ENCODE measurements at places on chromosomes 1 and 21.

- no peak for DNase-seq
Measured at GRCh38 chr1:205663286-205663936, 16.9 kb downstream of the SLC45A3 start.

GRCh38 chr1:163291461-163291860 is 30.3 kb upstream of the NUF2 start:
- DNase-seq: no peak

DNA sequence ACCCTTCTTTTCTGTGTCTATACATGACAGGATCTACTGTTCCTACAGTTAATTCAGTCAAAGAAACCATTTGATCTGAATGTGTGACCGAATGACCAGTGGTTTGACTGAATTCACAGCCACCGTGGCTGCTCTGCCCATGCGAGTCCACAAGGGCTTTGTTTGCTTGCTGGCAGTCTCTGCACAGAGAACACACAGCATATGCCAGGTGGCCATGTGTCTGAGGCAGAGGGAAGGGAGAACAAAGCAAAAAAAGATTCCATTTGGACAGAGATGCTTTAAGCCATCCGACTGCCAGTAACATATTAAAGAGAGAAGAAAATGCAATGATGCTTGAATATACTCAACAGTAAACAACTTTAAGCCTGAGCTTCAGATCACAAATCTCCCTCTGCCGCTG is 737.8 kb upstream of the CXADR start:
- DNase-seq: no peak

- DNase-seq: no peak
Measured at GRCh38 chr1:111422546-111423391, 4.8 kb downstream of the OVGP1 start.

GRCh38 chr1:115090540-115090939 is 1.2 kb upstream of the TSPAN2 start:
- DNase-seq: no peak

DNA sequence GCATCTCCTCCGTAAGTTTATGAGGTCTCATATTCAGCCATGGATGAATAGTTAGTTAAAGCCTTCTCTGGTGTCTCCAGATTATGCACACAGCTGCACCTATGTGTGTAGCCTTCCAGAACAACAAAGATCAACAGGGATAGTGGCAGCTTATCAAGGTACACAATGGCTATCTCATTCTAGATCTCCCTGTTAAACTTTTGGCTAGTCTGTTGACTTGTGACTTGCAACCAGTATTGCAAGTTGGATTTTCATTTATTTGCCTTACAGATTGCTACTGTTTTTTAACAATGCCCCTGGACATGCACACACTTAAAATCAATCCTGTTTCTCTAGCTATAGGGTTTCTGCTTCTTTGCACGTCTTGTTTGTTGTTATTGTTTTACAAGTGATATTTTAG is 363.2 kb downstream of the OMA1 start:
- no peak for DNase-seq

DNA sequence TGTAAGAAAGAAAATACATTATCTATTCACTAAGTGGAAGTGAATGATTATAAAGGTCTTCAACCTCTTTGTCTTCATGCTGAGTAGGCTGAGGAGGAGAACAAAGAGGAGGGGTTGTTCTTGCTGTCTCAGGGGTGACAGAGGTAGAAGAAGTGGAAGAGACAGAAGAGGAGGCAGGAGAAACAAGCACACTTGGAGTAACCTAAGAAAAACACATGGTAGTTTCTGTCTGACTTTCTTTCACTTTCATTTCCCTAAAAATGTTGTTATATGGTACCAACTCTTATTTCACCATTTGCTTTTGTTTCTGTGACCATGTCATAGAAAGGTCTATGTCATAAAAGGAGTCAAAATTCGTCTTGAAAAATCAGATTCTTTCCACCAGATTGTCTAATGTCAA is 696.6 kb upstream of the BRINP3 start:
- DNase-seq: no peak

GRCh38 chr1:5504364-5504740 is 487.9 kb downstream of the NPHP4 start:
- DNase-seq: no peak

DNA sequence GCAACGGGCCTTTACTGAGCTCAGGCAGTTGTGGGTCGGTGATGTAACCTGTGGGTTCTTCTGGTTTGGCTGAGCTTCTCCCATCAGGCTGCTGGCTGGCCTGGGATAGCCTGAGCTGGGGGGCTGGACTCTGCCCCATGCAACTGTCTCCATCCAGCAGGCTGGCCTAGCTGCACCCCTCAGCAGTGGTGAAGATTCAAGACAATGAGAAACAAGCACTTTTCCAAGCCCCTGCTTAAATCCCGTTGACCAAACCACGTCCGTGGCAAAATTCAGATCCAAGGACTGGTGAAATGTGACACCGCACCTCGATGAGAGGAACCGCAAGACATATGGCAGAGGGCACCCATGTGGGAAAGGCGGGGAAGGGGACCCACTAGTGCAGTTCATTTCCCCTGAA is 25.6 kb downstream of the PRSS38 start:
- DNase-seq: no peak

GRCh38 chr1:199976496-199977144 is 50.9 kb upstream of the NR5A2 start:
- DNase-seq: no peak

GRCh38 chr1:25205786-25206185 is 26.5 kb downstream of the SYF2 start:
- DNase-seq: no peak

DNA sequence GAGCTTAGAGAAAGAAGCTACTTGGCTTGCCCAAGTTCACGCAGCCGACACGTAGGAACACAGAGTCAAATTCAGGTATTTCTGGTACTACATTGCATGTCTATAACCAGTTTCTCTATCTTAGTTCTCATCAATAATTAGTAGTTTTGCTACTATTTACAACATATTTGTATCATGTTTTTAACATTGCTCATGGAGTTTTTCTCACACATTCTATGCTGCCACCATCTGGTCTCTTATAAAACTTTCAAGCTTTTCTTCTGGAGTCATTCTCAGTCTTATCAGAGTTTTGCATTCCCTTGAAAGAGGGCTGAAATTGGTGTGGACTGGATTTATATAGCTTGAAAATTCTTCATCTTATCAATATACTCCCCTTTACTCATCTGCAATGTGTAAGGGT is 118.8 kb upstream of the PALMD start:
- no peak for DNase-seq

GRCh38 chr1:38297842-38298241 is 251.2 kb upstream of the POU3F1 start:
- no peak for DNase-seq

GRCh38 chr1:94334764-94335163 is 83.4 kb upstream of the ABCD3 start:
- no peak for DNase-seq

DNA sequence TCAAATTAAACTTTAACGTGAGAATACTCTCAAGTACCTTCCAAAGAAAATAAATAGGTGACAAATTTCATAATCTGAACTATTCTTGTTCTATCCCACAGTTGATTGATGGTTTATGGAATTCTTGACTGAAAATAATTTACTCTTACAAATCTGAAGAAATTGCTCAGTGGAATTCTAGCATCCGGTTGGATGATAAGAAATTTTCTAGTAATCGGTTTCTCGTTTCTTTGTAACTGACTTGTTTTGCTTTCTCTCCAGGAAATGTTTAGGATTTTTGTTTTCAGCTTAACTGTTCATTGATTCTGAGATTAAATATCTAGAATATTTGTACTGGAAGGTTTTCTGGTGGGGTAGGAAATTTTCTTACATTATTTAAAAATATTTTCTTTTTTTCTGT is 558.9 kb upstream of the ADAMTS5 start:
- no peak for DNase-seq

GRCh38 chr21:46212721-46213484 is 15.7 kb downstream of the LSS start:
- DNase-seq: no peak

DNA sequence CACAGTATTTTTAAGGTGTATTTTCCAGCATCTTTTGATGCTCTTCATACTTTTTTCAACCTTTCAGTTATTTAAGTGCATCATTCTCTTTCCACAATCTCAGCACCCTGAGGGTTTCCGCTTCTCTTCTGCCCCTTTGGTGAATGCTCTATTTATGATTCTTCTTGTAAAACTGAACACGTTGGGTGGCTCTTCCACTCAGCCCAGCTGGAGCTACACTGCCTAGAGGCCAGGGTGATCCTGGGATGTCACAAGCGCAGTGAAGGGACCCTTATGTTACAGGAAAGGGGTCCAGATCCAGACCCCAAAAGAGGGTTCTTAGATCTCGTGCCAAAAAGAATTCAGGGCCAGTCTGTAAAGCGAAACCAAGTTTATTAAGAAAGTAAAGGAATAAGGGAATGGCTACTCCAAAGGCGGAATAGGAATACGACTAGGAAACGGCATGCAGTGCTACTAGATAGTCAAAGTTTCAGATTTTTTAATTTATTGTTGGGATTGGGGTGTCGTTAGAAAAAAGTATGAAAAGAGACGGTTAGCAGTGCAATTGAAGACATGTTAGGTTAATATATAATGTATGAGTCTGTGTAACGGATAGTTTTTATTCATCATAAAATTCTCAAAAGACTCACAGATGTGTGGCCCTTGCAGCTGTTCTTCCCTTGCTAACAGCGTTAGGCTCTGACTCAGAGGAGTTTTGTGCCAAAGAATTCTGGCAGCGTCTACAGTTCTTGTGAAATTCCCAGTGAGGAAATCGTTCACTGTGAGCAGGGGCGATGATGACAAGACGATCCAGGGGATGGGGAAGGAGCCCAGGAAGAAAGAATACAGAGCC is 14.4 kb upstream of the ERVH48-1 start:
- no peak for DNase-seq

GRCh38 chr1:31062867-31063380 is 2.6 kb downstream of the PUM1 start:
- DNase-seq: no peak

DNA sequence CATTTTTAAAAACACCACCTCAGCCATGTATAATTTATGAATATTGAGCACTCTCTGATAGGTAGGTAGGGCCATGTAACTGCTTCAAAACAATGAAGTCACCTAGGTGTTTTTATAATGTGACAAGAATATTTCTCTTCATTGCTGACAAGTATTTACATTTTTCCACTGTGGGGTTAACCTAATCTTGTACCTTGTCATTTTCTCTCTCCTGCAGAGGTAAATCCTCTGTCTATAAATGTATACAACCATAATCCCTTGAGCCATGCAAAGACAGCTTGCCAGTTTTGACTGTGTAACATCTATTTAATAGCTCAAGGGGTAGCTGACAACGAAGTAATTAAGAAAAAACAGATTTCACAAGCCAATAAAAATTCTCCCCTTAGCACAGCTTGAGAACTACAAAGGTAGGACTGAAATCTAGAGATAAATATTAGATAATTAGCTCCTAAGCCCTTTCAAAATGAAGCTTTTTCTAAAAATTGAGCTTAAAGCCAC is 137.6 kb upstream of the POGK start:
- no peak for DNase-seq

- no peak for DNase-seq
Measured at GRCh38 chr1:246677842-246678241, 46.4 kb upstream of the SCCPDH start.

DNA sequence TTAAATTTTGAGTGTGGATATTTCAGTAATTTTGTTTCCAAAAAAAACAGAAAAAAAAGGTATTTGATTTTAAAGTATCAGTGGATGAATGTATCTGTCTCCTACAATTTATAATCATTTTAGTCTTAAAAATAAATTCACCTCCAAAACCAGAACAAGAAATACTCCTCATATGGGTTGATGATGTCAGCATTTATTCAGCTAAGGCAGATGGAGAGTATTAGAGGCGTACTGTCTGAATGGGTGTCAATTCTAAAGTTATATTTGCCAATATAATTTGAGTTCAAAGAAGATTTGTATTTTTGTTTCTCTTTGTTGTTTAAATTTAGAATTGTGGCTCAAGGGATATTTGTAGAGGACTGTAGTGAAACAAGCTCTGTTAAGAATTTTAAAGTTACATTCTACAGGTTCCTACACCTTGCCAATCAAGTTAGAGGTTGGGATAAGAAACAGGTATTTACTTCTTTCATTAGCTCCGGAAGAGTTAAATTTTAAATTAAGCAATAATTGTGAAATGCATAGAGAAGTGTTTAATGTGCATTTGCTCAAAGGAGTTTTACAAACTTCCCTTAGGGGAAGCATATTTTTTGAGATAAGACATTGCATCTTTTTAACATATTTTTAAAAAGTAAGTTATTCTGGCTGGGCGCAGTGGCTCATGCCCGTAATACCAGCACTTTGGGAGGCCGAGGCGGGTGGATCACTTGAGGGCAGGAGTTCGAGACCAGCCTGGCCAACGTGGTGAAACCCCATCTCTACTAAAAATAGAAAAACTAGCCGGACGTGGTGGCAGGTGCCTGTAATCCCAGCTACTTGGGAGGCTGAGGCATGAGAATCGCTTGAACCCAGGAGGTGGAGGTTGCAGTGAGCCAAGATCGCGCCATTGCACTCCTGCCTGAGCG is 1.2 kb downstream of the PLA2G4A start:
- no peak for DNase-seq

Data from effector memory CD4-positive, alpha-beta T cell (primary cell).